ENCODE measurements at places on chromosomes 7 and 10.

- DNase-seq = no peak
Observed at GRCh38 chr7:96596120-96596826, 113.4 kb downstream of the SEM1 start.

GRCh38 chr10:32909456-32909855 is 48.6 kb downstream of the ITGB1 start:
- no peak for DNase-seq

- DNase-seq = no peak
Observed at GRCh38 chr7:151250181-151251132, 2.0 kb upstream of the SMARCD3 start.

- peak; percentile 76 for DNase-seq
Observed at GRCh38 chr10:92573091-92573797, 649 bp downstream of the IDE start.

DNA sequence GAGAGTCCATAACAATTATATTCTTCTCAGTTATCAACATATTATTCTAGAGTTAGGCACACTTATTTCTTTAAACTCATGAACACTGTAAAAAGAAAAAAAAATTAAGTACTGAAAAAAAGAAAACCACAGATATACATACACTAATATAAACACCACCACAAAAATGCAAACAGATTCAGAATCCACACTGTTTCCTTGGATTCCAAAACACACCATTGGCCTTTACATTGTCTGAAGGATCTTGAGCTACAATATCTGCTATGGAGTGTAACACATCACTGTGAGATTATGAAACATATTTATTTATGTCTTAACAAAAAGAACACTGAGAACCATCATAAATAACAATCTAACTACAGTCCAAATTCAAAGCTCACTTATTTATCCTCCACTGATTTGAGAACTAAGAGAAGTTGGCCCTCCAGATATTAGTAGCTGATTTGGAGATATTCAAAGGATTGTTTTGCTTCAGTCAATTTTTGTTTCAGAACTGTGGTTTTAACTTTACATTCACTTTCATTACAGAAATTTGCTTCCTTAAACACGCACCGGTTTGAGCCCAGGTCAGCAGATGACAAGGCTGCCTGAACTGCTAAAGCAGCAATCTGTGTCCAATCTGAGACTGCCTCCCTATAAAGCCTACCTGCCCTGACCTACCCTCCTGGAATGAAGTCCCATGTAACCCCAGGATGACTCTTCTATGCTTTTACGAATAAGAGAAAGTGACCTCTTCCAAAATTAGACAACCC is 47.0 kb upstream of the CDK1 start:
- peak; percentile 72 for DNase-seq
